ENCODE measurements at places on chromosomes 13 and 19.

GRCh38 chr13:50915565-50915964, 6.0 kb downstream of the RNASEH2B start:
- no peak for DNase-seq

GRCh38 chr19:2665103-2665502, 37.4 kb downstream of the GNG7 start:
- no peak for DNase-seq

GRCh38 chr13:106529415-106530170, 5.9 kb downstream of the EFNB2 start:
- no peak for DNase-seq

- DNase-seq: no peak
These were observed 44.5 kb upstream of the PARP4 start for GRCh38 chr13:24557081-24557480.

GRCh38 chr19:35753634-35754369, 3.0 kb downstream of the HSPB6 start:
- no peak for DNase-seq

- no peak for DNase-seq
These were observed 350.0 kb downstream of the DACH1 start for GRCh38 chr13:71517004-71517403.

- no peak for DNase-seq
These were observed 113.1 kb downstream of the GNG7 start for GRCh38 chr19:2589441-2589840.

- DNase-seq: no peak
These were observed 2.6 kb upstream of the WIZ start for GRCh38 chr19:15452111-15453047.

DNA sequence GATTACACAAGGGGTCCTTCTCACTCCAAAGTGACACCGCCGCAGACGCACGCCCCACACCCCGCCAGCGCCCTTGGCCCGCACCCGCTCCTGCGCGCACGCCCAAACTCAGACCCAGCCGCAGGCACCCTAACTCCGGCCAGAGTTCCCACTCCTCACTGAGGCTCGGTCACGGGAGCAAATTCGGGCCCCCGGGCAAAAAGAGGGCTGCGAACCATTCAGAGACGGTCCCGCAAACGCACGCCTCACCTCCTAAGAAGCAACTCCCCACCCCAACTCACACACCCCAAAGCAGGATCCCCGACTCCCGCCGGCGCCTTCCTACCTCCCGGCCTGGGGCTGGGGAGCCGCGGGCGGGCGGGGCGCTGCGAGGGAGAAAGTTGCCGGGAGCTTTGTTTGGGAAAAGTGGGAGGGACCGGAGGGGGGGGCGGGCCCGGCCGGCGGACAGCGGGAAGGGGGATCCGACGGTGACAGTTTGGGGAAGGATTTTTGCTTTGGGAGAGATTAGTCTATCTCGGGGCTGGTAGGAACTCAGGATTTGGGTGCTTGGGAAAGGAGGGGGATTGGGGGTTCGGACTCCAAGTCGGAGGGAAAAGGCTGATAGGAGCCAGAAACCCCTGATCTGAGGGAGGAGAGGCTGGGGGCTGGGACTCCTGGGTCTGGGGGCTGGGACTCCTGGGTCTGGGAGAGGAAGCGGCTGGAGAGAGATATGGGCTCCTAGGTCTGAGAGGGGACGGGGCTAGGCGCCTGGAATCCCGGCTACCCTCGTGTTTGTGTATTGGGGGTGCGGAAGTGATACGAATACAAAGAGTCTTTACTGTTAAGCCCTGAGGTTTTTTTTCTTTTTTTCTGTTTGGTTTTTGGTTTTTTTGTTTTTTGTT, at the start of gene TEAD2:
TEAD2 (minus strand) TSS at position 369 of the 881 bp plus-strand sequence. CDS start 2,341 bp downstream, outside the sequence.
- DNase-seq: no peak

DNA sequence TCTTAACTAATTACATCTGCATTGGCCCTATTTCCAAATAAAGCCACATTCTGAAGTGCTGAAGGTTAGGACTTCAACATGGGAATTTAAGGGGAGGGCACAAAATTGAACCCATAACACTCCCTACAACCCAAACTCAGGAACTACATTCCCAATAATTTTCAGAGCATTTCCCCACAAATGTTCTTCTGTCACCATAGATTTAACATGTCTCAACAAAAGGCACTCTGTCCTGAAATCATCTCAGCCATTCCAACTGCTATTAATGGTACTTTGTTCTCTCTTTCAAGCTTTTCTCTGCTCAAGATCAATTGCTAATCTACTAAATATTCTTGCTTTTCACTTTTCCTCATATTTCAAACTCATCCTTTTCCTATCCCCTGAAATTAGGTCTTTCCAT, 74.0 kb upstream of the SOX1 start:
- DNase-seq: no peak

DNA sequence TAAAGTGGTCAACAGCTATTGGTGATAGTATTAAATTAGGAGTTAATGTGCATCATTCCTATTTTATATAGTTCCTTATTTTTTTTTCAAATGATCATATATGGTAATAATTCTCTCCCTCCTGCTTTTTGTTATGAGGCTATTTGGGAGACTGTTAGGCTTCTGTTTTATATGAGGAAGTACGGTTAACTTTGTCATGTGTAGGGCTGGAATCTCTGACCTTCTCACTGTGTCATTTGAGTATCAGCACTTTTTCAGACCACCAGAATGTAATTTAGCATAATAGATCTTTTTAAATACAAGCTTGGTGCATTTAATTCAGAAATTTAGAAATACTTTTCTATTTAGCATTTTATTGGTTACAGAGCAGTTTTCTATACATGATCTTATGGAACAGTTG, 7.7 kb downstream of the DGKH start:
- DNase-seq: no peak

DNA sequence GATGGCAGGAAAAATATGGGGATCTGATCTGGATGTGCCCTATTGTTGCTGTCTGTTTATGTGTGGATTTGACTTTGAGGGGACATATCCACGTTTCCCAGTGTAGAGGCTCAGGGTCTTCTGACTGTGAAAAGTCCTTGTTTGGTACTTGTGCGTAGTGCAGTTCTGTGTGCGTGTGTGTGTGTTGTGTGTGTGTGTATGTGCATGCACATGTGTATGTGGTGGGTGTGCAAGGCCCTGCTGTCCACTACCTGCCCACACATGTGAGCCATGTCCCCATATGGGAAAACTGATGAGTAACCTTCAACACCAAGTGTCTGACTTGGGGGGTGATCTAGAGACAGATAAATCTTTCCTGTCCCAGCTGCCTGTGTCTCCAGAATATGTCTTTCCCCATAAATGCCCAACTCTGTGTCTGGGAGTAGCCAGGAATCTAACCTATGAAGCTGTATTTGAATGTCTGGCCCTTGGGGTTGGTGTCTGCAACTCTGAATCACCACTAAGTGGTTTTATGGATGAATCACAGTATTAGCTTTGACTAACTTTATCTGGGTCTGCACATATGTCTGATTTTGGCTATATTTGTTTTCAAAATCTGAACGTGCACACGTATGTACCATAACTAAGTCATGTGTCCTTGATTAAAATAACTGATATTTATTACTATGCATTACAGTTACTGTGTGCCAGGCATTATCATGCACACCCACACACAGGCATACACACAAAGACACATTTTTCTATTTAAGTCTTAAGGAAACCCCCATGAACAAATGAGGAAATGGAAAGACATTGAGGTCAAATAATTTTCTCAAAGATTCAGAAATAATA, 17.4 kb downstream of the KLK2 start:
- DNase-seq: no peak

- DNase-seq: no peak
These were observed 2.9 kb downstream of the ABCC4 start for GRCh38 chr13:95298169-95298965.

- no peak for DNase-seq
These were observed 386.1 kb upstream of the NBEA start for GRCh38 chr13:34555988-34556387.

GRCh38 chr19:8319807-8320520, 1.2 kb downstream of the NDUFA7 start:
- DNase-seq: no peak

- no peak for DNase-seq
These were observed 1229.3 kb upstream of the SLC10A2 start for GRCh38 chr13:104295537-104295936.

- DNase-seq: no peak
These were observed 3.5 kb upstream of the DLEU7 start for GRCh38 chr13:50846861-50847475.

GRCh38 chr19:37929355-37929923, 22.4 kb downstream of the SIPA1L3 start:
- no peak for DNase-seq

GRCh38 chr13:22049384-22049783, 378.5 kb downstream of the FGF9 start:
- no peak for DNase-seq

DNA sequence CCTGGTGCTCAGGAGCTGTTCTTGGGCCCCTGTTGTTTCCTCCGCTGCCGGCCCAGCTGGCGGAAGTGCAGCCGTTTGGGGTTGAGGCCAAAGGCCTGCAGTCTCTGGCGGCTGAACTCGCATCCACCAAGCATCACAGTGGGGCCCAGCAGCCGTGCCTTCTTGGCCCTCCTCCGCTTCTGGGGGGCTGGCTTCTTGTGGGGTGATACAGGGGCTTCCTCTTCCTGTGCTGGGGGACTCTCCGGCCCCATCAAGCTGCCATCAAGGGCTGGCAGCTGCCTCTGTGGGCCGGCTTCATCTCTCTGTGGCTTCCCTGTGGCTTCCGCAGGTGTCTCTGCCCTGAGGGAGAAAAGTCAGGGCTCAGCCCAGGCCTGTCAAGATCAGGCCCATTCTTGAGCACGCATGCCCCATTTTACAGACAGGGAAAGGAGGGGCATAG, 10.3 kb downstream of the ATG4D start:
- DNase-seq: no peak

GRCh38 chr19:39974377-39975155, 3.6 kb downstream of the PSMC4 start:
- DNase-seq: no peak

DNA sequence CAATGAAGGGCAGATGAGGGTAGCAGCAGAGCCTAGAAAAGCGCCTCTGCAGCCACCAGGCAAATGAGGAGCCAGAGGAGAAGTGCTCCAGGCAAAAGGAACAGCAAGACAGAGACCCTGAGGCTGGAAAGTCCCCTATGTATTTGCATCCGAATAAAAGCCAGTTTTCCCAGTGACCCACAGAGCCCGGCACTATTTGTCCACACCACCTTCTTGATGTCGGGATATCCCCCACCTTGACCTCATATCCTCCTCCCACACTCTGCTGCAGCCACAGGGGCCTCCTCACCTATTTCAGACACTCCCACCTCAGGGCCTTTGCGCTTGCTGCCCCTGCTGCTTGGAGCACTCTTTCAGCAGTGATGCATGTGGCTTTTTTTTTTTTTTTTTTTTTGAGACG, 6.6 kb downstream of the ATG4D start:
- no peak for DNase-seq

- no peak for DNase-seq
These were observed 75.6 kb downstream of the SIPA1L3 start for GRCh38 chr19:37982655-37983054.

GRCh38 chr13:81381560-81381959, 1040.6 kb upstream of the SPRY2 start:
- no peak for DNase-seq

GRCh38 chr19:8204961-8205360, 4.2 kb upstream of the CERS4 start:
- DNase-seq: no peak

GRCh38 chr19:15101479-15102082, 5.6 kb upstream of the SYDE1 start:
- peak; percentile 27 for DNase-seq

- no peak for DNase-seq
These were observed 3.1 kb downstream of the JUNB start for GRCh38 chr19:12794196-12794941.

- no peak for DNase-seq
These were observed 2.5 kb downstream of the CALR start for GRCh38 chr19:12940897-12941296.

DNA sequence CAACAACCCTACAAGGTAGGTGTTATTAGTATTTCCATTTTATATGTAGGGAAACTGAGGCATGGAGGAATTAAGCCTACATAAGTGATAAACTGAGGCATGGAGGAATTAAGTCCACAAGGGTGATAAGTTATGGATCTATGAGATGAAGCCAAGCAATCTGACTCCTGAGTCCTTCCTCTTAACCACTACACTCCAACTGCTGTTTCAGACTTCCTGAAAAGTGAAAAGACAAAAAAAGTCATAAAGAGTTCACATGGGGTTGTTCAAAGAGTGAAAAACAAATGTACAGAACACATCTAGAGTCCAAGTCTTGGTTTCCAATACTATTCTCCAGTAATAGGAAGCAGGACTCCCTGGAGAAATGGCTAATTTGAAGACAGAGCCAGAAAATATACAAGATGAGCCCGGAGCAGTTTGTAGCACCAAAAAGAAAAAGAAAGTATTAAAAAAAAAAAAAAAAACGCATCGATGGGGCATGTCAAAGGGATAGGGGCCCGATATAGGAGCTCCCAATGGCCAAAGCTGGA, 12.1 kb downstream of the CRYL1 start:
- no peak for DNase-seq

DNA sequence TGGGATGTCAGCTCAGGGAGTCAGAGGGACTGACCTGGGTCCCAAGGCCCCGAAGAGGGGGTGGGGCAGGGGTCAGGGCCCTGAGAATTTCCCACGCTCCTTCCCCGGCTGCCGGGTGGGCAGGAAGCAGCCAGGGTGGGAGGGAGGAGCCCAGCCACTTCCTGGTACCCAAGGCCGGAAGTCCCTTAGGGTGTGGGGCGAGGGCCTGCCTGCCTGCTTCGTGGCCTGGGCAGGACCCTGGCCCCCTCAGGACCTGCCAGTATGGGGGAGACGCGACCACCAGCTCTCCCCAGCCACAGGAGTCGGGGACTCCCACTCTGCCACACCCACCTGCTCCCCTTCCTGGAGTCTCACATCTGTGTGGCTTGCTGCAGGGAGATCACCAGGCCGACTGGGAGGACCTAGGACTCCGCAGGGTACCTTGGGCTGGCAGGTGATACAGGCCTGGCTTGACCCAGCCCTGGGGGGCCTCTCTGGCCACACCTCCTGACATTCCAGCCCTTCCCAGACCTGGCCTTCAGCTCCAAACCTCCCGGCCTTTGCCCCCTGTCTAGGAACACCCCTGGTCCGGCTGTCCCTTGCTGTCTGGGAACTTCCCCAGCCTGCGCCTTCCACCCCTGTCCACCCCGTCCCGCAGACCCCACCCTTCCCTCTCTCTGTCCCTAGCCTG, 9.8 kb upstream of the CIRBP start:
- no peak for DNase-seq

DNA sequence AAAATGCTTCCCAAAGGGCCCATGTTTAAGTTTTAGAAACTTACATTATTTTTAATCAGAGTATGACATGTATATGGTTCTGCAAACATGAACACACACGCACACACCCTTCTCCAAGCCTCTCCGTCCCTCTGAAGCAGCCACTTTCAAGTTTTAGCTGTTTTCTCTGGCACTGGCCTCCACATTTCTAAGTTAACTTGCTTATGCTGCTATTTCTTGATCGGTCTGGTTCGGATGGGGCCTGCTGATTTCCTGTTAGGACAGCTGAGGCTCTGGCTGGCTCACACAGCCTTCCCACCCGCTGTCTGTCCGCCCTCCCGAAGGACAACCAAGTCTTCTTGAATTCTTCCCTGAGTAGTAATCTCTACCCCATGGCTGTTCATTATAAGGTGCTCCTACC, 4.4 kb downstream of the SPC24 start:
- no peak for DNase-seq
